ENCODE measurements at places on chromosomes 6 and 20.

- DNase-seq = peak; percentile 30
These were observed 195.4 kb downstream of the TBX18 start for GRCh38 chr6:84568971-84569370.

DNA sequence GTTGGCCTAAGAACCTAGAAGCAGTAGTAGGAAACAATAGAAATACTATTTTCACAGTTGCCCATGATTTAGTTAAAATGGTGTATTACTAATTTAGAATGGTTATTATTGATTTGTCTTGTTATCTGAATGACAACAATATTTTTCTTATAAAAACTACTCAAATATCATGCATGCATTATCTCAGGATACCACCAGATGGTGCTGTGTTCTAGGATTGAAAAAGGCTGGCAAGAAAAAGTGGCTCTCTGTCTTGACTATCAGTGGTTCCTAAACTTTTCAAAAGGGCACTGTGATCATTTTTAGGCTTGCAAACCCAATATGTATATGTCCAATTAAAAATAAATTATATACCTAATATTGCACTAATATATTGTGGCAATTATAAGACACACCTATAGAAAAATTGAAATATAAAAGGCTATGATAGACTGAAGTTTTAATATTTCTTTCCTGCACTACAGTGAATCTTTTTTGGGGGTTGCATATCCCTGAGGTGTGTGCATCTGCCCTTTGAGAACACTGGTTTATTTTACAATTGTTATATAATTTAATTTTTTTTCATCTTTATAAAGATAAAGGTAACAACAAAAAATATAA is 131.7 kb upstream of the MLIP start:
- DNase-seq = peak; percentile 21

- no peak for DNase-seq
These were observed 37.6 kb downstream of the ZMYND8 start for GRCh38 chr20:47318586-47319516.

- DNase-seq = no peak
These were observed 32.4 kb downstream of the CBFA2T2 start for GRCh38 chr20:33522256-33522820.

- no peak for DNase-seq
These were observed 128.4 kb upstream of the SGK1 start for GRCh38 chr6:134446218-134446848.

- no peak for DNase-seq
These were observed 20.8 kb downstream of the GFOD1 start for GRCh38 chr6:13466304-13467215.

GRCh38 chr20:49976542-49976941 is 6.2 kb upstream of the SNAI1 start:
- no peak for DNase-seq

DNA sequence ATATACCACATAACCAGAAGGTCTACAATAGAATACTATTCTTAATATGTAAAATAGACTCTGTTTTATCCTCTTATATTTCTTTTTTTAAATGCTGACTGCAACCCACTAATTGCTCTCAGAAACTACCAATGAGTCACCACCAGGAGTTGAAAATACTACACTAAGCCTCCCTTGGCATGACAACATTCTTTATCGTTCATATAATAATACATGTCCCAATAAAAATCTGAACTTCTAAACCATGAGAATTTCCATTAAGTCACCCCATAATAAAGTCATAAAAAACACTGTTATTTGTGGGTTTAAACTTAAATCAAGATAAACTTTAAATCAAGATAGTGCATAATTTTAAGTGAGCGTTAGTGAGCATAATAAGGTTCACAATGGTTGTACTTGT is 4.2 kb downstream of the HACE1 start:
- no peak for DNase-seq

DNA sequence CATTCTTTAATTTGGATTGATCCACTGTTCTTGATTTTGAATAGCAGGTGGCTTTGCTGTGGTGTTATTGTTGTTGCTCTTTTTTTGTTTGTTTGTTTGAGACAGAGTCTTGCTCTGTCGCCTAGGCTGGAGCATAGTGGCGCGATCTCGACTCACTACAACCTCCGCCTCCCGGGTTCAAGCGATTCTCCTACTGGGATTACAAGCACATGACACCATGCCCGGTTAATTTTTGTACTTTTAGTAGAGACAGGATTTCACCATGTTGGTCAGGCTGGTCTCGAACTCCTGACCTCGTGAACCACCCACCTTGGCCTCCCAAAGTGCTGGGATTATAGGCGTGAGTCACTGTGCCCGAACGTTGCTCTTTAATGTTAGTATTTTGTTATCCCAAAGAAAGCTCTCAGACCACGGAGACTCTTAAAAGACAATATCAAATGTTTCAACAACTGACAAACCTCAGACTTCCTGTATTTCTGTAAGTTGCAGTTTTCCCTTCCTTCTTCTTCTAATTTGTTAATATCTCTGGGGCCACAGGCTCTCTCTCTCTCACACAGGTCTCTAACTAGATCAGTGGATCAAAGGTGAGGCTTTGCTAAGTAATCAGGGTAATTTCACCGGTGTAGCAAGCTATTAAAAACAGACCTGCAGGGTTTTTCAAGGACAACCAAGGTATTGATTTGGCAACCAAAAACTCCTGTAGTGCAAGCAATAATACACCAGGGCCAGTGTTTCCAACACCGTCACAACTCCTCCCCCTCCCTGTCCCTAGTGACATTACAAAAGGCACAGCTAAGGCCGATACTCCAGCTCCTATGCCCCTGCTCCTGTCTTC is 48.8 kb upstream of the ZNF217 start:
- DNase-seq = no peak

DNA sequence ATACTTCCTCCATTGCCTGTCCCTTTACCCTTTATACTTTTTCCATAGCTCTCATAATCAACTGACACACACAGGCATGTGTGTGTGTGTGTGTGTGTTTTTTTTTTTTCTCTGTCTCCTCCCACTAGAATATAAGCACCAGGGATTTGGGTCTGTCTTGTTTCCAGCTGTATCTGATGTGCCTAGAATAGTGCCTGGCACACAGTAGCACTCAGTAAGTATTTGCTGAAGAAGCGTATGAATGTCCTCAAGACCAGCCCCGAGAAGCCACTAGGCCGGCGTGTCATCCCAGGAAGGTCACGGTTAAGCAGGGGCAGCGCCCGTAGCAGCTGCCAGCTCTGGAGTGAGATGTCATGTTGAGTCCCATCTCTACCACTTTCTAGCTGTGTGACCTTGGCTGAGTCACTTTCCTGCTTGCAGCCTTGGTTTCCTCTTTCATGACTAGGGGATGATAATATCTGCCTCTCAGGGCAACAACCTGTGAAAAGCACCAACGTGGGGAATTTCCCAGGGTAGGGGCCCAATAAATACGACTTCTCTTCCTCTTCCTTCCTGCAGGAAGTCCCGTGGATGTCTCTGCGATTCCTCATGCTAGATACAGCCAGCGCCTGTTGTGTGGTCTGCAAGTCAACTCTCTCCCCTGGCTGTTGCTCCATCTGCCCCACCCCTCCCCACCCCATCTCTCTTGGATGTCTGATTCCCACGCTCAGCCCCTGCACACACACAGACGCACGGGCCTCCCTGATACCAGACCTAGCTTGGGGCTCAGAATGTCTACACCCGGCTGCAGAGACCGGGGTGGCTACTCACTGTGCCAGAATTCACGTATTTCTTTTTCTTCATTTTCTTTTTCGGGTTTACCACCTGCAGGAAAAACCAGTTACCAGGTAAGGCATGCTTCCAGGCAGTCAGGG is 58.1 kb downstream of the RAB44 start:
- no peak for DNase-seq

DNA sequence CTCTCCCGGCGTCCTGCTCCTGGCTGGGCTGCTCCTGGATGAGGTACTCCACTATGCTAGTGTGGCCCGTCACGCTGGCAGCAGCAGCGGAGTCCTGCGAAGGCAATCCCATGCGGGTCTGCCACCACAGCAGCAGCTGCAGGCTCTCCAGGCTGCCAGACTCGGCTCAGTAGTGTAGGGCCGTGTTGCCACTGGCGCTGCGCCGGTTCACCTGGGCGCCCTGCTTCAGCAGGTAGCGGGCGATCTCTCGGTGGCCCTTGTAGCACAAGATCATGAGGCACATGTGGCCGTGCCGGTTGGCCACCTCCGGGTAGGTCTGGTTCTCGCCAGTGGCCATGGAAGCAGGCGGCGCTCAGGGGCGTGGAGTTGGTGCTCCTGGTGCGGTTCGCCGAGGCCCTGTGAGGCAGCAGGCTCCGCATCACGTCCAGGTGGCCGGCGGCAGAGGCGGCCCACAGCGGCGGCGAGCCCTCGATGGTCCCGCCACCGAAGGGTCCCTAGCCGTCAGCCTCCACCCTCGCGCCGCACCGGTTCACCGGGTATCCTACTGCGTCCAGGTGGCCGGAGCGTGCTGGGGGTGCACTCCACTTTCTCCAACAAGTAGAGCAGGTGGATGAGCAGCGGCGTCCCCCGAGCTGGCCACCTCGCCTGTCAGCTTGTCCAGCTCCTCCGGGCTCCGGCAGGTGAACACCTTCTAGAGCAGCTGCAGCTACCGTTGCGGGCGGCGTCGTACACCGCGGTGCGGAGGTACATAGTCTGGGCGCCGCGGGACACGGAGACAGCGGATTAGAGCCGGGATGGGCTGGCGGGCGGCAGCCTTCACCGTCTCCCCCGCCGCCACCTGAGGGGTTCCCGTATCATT is 19.8 kb downstream of the RFPL4B start:
- no peak for DNase-seq

GRCh38 chr6:25171301-25171700 is 107.9 kb upstream of the CARMIL1 start:
- DNase-seq = no peak

GRCh38 chr6:3360727-3361045 is 96.2 kb downstream of the SLC22A23 start:
- no peak for DNase-seq

GRCh38 chr20:15396026-15396425 is 1058.6 kb upstream of the FLRT3 start:
- no peak for DNase-seq

- DNase-seq = no peak
These were observed 10.2 kb upstream of the SLC22A3 start for GRCh38 chr6:160337991-160338390.

DNA sequence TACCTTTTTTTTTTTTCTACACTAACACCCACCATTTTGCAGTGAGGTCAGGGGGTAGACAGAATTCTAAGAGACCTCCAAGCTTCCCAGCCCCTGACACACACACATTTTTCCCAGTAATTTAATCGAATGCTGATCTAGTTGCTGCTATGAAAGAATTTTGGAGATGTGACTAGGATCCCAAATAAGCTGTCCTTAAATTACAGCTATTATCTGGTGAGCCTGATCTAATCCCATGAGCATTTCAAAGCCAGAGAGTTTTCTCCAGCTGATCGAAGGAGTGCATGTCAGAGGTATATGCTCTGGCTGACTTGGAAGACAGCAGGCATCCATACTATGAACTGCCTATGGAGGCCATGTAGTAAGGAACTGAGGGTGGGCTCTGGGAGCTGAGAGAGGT is 503.8 kb upstream of the MARCKS start:
- DNase-seq = no peak

DNA sequence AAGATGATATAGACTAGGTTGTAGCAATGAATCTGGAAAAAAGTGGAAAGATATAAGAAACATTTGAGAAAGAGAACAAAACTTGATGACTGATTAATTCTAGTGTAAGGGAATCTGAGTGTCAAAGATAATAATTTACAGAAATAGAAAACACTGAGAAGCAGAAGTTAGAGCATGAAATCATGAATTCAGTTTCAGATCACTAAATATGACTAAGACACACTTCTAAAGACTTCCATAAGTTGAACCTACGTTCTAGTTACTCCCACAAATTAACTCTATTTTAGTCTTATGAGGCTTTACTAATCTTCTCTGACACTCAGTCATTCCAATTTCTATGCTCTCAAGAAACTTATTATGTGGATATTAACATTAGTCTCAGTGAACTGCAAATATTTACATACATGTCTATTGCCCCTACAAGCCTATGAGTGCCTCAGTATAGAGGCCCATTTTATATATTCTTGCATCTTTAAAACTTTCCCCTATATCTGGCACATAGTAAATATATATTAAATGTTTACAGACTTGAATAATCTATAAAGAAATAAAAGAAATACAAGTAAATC is 30.4 kb downstream of the IBTK start:
- no peak for DNase-seq

DNA sequence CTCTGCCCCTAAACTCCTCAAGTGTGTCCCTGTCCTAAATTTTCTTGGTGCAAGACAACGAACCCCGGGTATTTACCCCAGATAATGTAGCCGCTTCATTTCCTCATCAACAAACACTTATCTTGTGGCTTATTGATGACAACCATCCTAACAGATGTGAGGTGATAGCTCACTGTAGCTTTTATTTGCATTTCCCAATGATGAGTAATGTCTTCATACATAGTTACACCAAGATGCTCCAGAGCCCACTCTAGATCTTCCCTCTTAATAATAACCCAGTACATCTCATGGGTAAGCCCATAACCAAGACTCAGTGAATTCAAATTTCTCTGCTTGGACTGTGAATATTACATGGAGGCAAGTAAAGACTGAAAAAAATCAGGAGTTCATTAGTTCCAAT is 48.2 kb upstream of the BEND6 start:
- DNase-seq = no peak

GRCh38 chr6:170030284-170030815 is 260.5 kb downstream of the DLL1 start:
- DNase-seq = no peak

DNA sequence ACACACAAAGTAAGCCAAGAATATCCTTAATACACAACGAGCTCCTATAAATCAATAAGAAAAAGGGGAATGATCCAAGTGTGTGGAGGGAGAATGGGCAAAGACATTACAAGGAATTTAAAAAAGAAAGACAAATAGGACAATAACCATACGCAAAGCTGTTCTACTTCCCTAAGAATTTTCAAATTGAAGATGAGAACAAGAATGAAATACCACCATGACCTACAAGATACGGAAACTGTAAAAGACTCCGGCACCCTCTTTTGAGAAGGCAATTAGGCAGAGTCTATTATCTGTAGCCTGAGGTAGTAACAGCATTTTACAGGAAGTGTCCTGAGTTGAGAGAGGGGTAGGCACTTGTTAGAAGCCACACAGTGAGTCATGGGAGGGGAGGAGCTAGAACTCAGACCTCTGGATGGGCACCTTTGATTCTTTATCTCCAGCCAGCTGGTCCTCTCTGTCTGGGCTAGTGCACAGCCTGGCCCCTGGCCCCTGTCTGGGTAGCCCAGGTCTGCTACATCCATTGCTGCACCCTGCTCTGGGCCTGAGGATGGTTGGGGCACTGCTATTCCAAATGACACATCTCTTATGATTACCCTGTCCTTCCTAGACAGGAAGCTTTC is 15.3 kb downstream of the RSPO4 start:
- no peak for DNase-seq

GRCh38 chr6:74967821-74968220 is 238.0 kb downstream of the COL12A1 start:
- no peak for DNase-seq

Data from COR-L47 (cell line).